ENCODE measurements at places on chromosomes 5 and 9. TPM values are rescaled to one million over a fixed set of nuclear protein-coding genes. Genes with fewer than 3 reads are reported as not detected.

DNA sequence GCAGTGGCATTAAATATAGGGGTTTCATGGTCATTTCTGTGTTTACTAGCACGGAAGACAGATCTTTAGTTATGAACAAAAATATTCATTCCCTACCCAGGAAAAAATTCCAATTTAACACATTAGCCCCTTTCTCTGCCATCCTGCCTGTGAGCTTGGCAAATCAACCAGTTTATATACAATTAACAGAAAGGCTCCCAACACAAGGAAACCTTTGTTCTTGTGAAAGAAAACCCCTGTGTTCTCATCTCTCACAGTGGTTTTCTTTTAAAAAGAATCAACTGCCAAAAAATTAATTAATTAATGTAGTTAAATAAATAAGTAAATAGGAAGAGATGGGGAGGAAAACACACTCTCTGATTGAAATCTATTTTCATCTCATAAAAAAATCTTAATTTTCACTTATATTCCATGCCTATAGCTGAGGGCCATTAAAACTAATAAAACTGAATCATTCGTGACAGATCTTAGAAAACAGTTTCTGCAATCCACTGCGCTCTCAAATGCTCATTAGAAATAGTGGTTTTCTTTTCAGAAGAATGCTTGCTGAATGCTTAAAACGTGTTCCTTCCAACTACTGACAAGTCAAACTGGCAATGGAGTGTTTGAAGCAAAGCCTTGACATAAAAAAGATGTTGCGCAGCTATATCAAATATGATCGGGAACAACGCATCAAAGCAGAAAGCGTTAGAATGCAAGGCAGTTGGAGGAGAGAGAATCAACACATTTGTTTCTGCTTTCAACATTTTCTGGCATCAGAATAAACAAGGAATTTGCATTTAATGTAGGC is 387.7 kb downstream of the TLR4 start:
- H3K27ac ChIP-seq, result no peak overlapping the region
- no peaks in the 10 kb centered on the region for H3K27me3 ChIP-seq
- H3K36me3 ChIP-seq, result no peaks in the 10 kb centered on the region
- no peaks in the 10 kb centered on the region for H3K4me1 ChIP-seq
- H3K4me3 ChIP-seq, result no peak overlapping the region

DNA sequence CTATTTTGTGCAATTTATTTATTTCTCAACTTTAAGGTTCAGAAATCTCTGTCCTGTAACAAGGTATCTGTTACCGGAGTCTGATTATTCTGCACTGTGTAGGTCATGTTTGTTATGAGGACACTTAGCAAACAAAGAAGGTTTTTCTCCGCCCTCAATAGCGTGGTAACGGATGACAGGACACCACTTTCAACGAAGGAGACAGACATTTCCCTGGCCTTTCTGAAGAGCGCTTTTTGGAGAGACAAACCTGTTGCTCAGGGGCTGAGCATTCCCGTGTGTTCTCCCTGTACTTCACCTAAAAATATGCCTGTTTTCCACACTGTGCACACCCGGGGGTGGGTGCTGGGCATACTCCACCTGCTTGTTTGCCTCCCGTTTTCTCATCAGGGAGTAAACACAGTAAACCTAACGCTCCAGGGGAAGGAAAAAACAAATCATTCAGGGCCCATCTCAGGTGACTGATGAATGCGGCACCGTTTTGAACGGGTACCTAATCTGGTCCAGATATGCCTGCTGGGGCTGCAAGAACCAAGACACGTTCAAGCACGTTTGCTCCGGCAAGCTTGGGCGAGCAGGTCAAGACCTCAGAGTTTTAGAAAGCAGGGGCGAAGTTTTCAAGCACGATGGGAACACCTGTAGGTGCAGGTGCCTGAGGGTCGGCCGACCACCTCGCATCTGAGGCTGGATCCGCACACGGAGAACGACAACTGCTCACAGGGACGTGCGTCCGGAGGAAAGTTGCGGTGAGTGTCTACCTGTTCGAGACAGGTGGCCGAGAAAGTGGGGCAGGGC is 859 bp downstream of the RETREG1 start:
- peak overlapping the region; percentile 81 for H3K27ac ChIP-seq
- H3K4me1 ChIP-seq, result peaks cover 9% of the 10 kb centered on the region
- H3K36me3 ChIP-seq, result no peaks in the 10 kb centered on the region
- no peak for DNase-seq
- H3K4me3 ChIP-seq, result peak overlapping the region; percentile 75

DNA sequence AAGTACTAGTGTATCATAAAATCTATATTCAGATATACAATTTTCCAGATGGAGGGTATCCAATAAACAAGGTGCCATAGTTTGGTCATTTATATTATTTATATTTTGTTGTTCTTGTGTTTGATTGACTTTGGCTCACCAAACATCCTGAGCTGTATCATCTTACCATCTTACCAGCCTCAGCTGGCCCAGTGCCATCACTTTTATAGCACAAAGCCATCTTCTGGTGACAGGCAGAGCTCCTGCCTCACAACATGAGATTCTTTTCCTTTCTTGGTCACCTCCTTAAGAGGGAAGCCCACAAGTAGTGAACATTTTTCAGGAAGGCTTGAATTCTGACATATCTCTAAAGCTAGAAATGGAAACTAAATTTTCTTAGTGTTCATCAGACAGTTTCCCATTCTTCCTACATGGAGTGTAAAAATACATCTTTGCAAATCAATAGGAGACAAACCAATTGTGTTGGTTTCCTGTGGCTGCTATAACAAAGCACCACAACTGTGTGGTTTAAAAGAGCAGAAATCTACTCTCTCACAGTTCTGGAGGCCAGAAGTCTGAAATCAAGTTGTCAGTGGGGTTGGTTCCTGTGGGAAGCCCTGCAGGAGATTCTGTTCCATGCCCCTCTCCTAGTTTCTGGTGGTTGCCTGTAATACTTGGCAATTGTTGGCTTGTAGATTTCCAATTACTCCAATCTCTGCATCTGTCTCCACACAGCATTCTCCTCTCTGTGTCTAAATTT is 341.8 kb downstream of the MAN2A1 start:
- DNase-seq, result no peak
- no peak overlapping the region for H3K27ac ChIP-seq
- no peaks in the 10 kb centered on the region for H3K4me1 ChIP-seq
- no peak overlapping the region for H3K4me3 ChIP-seq

DNA sequence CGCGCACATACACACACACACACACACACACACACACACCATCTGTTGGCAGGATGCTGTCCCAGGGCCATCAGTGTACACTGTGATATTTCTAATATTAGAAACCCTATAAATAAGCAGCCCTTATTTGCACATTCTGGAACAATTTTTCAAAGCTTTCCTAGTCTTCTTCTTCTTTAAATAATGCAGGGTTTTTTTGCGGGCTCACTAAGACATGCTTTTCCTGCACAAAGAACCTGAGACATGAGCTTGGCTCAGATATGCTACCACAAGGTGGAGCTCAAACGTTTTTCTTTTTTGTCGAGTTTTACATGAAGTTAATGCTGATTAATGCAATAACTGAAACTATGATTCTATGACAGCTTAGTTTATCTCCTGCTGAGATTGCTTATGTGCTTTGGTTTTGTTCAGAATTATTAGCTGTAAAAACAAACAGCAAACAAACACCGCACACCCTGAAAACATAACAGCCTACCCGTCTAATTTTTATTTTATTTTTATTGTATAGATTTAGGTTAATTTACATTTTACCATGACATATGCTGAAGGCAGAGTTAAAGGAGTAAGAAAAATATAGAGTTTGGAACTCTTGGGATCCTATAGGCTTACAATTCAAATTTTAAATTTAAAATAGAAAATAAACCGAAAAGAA is 95.8 kb downstream of the ALDH1A1 start:
- peaks cover 13% of the 10 kb centered on the region for H3K4me1 ChIP-seq
- no peak overlapping the region for H3K4me3 ChIP-seq
- no peaks in the 10 kb centered on the region for H3K27me3 ChIP-seq
- no peak overlapping the region for H3K27ac ChIP-seq
- DNase-seq, result no peak
- peaks cover 5% of the 10 kb centered on the region for H3K36me3 ChIP-seq

GRCh38 chr5:103291606-103292005 is 33.0 kb downstream of the MACIR start:
- H3K36me3 ChIP-seq, result no peaks in the 10 kb centered on the region
- no peaks in the 10 kb centered on the region for H3K27me3 ChIP-seq
- H3K4me1 ChIP-seq, result no peaks in the 10 kb centered on the region
- H3K4me3 ChIP-seq, result no peak overlapping the region
- H3K27ac ChIP-seq, result no peak overlapping the region

- no peak overlapping the region for H3K4me3 ChIP-seq
- DNase-seq, result no peak
- no peaks in the 10 kb centered on the region for H3K27me3 ChIP-seq
- H3K4me1 ChIP-seq, result no peaks in the 10 kb centered on the region
- no peak overlapping the region for H3K27ac ChIP-seq
- H3K36me3 ChIP-seq, result no peaks in the 10 kb centered on the region
Observed at GRCh38 chr9:99660191-99660636, 161.5 kb upstream of the NR4A3 start.

- no peak overlapping the region for H3K4me3 ChIP-seq
- H3K36me3 ChIP-seq, result peaks cover 93% of the 10 kb centered on the region
- DNase-seq, result no peak
- H3K27me3 ChIP-seq, result no peaks in the 10 kb centered on the region
- no peak overlapping the region for H3K27ac ChIP-seq
Observed at GRCh38 chr5:138933522-138934290, 58.6 kb upstream of the LRRTM2 start.

GRCh38 chr9:124198331-124198730 is 59.4 kb upstream of the NEK6 start:
- DNase-seq, result no peak
- no peaks in the 10 kb centered on the region for H3K4me1 ChIP-seq
- no peak overlapping the region for H3K4me3 ChIP-seq
- no peak overlapping the region for H3K27ac ChIP-seq
- H3K36me3 ChIP-seq, result no peaks in the 10 kb centered on the region

GRCh38 chr9:101880846-101881245 is 142.4 kb upstream of the GRIN3A start:
- H3K27ac ChIP-seq, result no peak overlapping the region
- no peaks in the 10 kb centered on the region for H3K27me3 ChIP-seq
- no peaks in the 10 kb centered on the region for H3K4me1 ChIP-seq
- H3K4me3 ChIP-seq, result no peak overlapping the region
- H3K36me3 ChIP-seq, result no peaks in the 10 kb centered on the region

DNA sequence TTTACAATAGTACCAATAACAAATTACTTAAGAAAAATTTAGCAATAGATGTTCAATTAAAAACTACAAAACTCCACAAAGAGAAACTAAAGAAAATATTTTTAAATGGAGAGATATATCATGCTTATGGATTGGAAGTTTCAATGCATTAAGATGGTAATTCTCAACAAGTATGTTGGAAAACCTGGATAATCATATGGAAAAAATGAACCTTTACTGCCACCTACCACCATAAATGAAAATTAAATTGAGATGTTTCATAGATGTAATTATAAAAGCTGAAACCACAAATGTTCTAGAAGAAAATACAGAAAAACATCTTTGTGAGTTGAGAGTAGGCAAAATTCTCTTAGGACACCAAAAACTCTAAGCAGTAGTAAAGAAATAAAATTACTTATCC is 121.7 kb downstream of the ANKRD18B start:
- H3K4me3 ChIP-seq, result no peak overlapping the region
- no peaks in the 10 kb centered on the region for H3K27me3 ChIP-seq
- no peaks in the 10 kb centered on the region for H3K36me3 ChIP-seq
- DNase-seq, result no peak
- H3K27ac ChIP-seq, result no peak overlapping the region

DNA sequence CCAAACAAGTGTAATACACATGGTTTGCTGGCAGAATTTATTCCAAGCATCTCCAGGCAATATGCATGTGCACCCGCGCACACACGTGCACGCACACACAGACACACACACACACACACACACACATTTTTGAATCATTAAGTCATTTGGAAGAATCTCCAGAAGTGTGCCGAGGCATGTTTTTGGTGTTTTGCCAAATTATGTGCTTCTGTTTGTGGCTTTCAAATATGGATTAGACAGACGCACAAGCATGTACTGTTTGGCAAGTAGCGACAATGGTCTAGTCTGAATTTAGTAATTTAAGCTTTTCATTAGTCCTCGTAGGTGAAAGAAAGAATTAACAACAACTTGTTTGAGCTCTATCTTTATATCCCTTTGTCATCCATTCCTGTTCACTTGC is 36.7 kb downstream of the NFIB start:
- peaks cover 29% of the 10 kb centered on the region for H3K4me1 ChIP-seq
- H3K4me3 ChIP-seq, result no peak overlapping the region
- H3K27ac ChIP-seq, result no peak overlapping the region
- no peaks in the 10 kb centered on the region for H3K36me3 ChIP-seq

GRCh38 chr9:76537150-76537646 is 78.2 kb downstream of the GCNT1 start:
- no peaks in the 10 kb centered on the region for H3K36me3 ChIP-seq
- H3K4me1 ChIP-seq, result no peaks in the 10 kb centered on the region
- H3K4me3 ChIP-seq, result no peak overlapping the region
- no peaks in the 10 kb centered on the region for H3K27me3 ChIP-seq

DNA sequence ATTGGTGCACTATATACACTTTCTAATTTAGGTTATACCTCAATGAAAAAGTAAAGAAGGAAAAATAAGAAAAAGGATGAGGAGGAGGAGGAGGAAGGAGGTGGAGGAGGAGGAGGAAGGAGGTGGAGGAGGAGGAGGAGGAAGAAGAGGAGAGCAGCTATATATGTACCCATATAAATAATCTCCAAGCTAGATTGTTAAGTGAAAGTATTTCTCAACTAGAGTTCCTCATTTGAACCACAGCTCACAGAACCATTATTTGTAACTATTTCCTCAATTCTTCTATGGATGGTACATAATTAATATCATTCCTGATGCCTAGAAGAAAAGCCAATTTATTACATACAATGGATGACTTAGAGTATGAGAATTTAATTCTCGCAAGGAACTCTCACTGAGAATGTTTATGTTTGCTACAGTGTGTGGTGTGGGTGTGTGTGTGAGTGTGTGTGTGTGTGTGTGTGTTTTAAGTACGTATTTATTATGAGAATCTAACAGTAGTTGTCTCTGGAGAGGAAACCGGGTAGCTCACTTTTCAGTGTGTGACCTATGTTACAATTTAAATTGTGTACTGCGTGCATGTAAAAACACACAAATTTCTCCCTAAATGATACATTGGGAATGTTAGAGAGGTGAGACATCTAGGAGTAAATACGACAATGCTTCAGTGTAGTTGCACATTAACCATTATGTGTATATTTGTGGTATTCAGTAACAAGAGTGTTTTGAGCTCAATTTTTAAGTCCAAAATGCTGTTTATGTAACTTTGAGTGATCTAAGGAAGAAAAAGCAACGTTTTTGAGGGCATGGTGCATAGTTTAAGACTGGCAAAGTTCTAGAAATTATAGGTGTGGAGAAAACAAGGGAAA is 20.2 kb upstream of the NREP start:
- H3K4me1 ChIP-seq, result peaks cover 25% of the 10 kb centered on the region
- no peak overlapping the region for H3K27ac ChIP-seq
- no peaks in the 10 kb centered on the region for H3K36me3 ChIP-seq
- H3K27me3 ChIP-seq, result no peaks in the 10 kb centered on the region
- no peak overlapping the region for H3K4me3 ChIP-seq
- DNase-seq, result no peak

- H3K36me3 ChIP-seq, result no peaks in the 10 kb centered on the region
- no peaks in the 10 kb centered on the region for H3K27me3 ChIP-seq
- no peak overlapping the region for H3K4me3 ChIP-seq
Observed at GRCh38 chr5:2224689-2225088, 342.0 kb upstream of the IRX4 start.

TICAM2 gene
- total RNA-seq, result 1.6 TPM

MARCHF11 gene
- not detected for total RNA-seq

C9orf43 gene
- 0.59 TPM for total RNA-seq

BTF3 gene
- total RNA-seq, result 405 TPM

IFNB1 gene
- not detected for total RNA-seq

IL3 gene
- total RNA-seq, result not detected

NEURL1B gene
- 93.2 TPM for total RNA-seq

FST gene
- total RNA-seq, result 27.3 TPM

UGT3A1 gene
- not detected for total RNA-seq
